Pulmonary artery endothelial cell (primary cell): ENCODE measurements at places on chromosomes 2 and 18. TPM values are rescaled to one million over a fixed set of nuclear protein-coding genes. Genes with fewer than 3 reads are reported as not detected.

The VWA3B gene
- total RNA-seq = not detected in 2 replicates

The PIEZO2 gene
- 15.2 and 63.7 TPM in 2 replicates for total RNA-seq

The HADHA gene
- total RNA-seq = 172 and 200 TPM in 2 replicates

The AGFG1 gene
- total RNA-seq = 70.3 and 105 TPM in 2 replicates

The RBMS1 gene
- 76.3 and 88.4 TPM in 2 replicates for total RNA-seq

The IFT172 gene
- 27.5 and 30.3 TPM in 2 replicates for total RNA-seq

The CXCR4 gene
- total RNA-seq = 30.5 and 126 TPM in 2 replicates

The CIB4 gene
- not detected in 2 replicates for total RNA-seq

The CLEC4F gene
- not detected in 2 replicates for total RNA-seq

The ADRA2B gene
- not detected in 2 replicates for total RNA-seq

The ITGA4 gene
- total RNA-seq = 1.6 and 9.3 TPM in 2 replicates

DNA sequence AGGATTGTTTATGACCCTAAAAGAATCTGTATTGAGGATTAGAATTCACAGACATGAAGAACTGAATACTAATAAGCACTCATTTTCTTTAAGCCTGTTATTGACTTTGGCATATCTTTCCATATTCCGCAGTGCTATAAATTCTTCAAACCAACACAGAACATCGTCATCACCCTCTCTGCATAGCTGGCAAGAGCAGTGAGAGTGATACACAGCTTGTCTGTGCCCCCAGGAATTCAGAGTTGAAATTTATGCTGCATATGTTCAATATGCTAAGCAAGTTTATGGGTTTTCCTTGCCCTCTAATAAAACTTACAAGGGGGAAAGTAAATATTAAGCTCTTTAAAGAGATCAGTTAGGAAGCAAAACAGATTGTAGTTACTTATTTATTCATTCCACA lies 32.7 kb downstream of the CTLA4 start:
- no peak for DNase-seq

DNA sequence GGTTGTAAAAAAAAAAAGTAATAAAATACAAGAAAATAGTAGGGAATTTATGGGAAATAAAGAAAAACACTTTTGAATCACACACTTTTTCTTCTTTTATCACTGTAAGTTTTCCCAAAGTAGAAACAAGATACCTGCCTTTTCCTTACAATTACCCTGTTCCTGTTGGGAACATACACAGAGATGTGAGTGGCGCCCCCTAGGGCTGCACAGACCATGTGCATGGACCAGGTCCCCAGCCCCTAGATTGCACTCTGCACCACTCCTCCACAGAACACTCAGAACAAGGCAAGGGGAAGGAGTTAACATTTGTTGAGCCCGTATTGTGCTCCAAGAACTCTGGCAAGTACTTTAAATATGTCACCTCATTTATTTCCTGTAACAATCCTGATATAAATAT lies 118.7 kb upstream of the NRP2 start:
- no peak for DNase-seq

GRCh38 chr2:71336802-71337201 lies 5.2 kb downstream of the ZNF638 start:
- no peak for DNase-seq

- DNase-seq = no peak
Observed at GRCh38 chr2:30222636-30223360, 8.5 kb upstream of the LBH start.

DNA sequence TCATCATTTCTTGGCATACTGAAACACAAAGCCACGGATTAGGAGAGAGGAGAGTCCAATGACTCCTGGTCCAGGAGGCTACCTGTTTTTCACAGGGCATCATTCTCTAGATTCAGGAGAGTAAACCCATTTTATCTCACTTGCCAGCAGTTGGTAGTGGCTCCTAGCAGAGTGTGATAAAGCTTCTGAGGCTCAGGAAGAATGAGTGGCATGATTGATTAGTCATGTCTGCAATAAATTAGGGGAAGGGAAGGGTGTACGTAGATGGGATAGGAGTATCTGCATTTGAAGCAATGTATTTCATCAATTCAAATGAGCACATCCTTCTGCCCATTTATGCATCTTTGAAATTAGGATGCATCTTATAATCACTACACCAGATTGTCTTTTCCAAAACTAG lies 31.1 kb upstream of the PNO1 start:
- DNase-seq = no peak

GRCh38 chr2:46861916-46862315 lies 53.7 kb downstream of the MCFD2 start:
- no peak for DNase-seq

DNA sequence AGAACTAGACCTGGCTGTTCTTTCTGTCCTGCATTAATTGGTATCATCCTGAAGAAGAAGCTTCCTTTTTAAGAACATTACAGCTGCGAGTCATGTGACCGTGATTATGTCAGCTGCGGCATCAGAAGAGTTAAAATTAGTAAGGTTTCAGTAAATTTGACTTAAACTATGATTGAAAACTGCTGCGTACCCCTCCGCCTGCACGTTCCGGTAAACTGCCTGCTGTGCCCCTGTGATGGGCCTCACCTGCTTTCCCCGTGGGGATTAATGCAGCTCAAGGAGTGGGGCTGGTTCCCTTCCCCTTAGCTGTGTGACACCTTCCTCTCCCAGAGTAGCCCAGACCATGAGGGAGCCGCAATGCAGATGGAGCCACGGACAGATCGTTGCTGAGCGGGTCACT lies 36.1 kb upstream of the MYO3B start:
- no peak for DNase-seq

DNA sequence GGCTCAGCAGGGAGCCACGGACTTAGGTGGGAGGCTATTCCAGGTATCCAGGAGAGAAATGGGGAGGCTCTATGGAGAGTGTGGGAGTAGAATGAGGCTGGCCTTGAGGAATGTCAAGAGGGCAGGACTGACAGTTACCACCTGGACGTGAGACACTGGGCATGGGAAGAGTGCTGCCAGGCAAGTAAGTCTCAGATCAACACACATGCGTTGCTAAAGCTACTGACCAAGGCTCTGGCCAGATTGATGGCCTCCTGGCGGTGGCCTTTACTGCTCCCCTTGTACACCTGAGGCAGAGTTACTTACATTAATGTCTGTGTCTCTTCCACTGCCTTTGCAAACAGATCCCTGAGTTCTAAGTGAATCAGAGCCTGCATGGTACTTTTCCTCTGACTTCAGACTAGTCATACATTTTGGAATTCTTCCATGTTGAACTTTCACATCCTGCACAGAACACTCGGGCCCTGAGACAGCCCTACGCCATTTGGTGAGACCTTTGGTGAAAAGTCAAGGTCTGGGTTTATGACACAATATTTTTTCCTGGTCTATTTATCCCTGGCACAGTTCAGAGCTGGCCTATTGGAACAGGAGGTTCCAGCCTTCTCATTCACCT lies 398.8 kb upstream of the TRIB2 start:
- DNase-seq = no peak

GRCh38 chr2:223147431-223147830 lies 95.4 kb downstream of the KCNE4 start:
- DNase-seq = no peak

- DNase-seq = no peak
Observed at GRCh38 chr18:22936515-22936914, 3.4 kb downstream of the RBBP8 start.

DNA sequence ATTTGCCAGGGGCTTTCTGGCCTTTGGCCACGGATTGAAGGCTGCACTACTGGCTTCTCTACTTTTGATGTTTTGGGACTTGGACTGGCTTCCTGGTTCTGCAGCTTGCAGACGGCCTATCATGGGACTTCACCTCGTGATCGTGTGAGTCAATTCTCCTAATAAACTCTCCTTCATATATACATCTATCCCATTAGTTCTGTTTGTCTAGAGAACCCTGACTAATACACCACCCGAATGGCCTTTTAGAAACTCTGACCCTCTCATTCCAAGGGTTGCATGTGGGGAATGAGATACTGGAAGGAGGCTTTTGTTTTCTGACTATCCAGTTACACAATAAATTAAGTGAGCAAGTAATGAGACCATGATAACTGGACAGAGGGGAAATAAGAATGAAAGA lies 430.7 kb downstream of the CDH2 start:
- no peak for DNase-seq

DNA sequence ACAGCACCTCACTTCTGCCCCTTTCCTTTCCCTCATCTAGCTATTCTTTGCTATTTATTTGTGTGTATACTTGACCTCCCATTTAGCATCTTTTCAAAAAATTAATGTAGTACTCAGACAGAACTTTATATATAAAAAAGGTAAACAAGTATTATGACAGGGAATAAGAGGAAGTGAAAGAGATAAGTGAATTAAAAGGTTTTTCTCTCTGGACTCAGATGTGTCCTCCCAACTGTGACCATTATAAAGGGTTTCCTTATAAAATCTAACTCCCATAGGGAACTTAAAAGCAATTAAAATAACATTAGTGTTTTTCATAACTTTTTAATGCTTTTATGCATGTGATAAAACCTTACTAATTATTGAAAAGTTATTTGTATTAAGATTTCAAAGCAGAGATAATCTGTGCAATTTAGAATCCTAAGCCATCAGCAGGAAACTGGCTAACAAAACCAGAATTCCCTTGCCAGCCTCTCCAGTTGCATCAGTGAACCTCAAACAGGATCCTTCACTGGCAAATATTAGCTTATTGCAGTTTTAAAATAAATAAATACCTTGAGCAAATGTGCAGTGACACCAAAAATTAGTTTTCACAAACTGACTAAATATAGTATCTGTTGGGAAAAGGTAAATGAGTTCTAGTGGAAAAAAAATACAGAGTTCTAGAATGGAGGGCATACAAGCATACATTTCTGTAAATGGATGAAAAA lies 930.7 kb downstream of the BCL11A start:
- DNase-seq = no peak

- no peak for DNase-seq
Observed at GRCh38 chr2:234032279-234032856, 18.1 kb upstream of the SPP2 start.

DNA sequence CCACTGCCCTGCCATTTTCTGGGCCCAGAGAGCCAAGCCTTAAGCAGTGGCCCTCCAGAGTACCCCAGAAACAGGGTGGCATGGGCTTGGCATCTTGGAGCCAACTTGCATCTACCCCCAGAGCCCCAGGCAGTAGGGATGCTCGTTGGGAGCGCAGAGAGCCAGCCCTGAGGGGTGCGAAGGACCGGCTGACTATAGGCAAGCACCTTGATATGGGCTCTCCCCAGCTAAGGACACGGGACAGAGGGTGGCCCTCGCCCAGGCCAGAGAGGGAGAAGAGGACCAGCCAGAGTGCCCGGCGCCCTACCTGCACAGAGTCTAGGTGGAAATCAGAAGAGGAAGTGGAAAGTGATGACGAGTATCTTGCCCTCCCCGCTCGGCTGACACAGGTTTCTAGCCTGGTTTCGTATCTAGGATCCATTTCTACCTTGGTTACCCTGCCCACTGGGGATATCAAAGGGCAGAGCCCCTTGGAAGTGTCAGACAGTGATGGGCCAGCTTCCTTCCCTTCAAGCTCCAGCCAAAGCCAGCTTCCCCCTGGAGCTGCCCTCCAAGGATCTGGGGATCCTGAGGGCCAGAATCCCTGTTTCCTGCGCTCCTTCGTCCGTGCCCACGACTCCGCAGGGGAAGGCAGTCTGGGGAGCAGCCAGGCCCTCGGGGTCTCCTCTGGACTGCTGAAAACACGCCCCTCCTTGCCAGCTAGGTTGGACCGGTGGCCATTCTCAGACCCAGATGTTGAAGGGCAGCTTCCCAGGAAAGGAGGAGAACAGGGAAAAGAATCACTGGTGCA lies 16.2 kb downstream of the CEP68 start:
- DNase-seq = no peak

DNA sequence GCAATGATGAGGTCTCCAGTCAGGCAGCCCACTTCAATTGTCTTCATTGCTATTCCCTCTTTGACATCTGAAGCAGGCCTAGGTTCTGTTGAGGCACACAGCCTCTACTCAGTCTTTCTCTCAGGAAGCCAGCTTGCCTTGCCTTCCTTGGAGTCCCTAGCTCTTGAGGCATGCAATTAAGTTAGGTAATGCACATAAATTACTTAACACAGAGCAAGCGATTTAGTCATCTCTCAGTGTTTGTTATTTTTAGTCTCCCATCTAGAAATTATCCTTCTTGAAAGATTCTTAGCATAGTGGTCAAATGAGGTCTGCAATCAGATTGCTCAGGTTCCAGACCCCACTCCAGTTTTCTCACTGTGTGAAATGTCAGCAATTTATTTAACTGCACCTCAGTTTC lies 32.0 kb downstream of the SULT1C4 start:
- no peak for DNase-seq

- no peak for DNase-seq
Observed at GRCh38 chr2:30139131-30139870, 7.5 kb upstream of the YPEL5 start.
